ENCODE measurements at places on chromosomes 16 and 17. TPM values are rescaled to one million over a fixed set of nuclear protein-coding genes. Genes with fewer than 3 reads are reported as not detected.

The TMEM204 gene
- 7.3 TPM for total RNA-seq

The NPIPA7 gene
- total RNA-seq = 3.8 TPM

The GRIN2C gene
- not detected for total RNA-seq

The HS3ST3B1 gene
- total RNA-seq = 8.1 TPM

The COX11 gene
- 27.4 TPM for total RNA-seq

The NPTX1 gene
- total RNA-seq = 0.06 TPM

The TLCD3B gene
- total RNA-seq = not detected

DNA sequence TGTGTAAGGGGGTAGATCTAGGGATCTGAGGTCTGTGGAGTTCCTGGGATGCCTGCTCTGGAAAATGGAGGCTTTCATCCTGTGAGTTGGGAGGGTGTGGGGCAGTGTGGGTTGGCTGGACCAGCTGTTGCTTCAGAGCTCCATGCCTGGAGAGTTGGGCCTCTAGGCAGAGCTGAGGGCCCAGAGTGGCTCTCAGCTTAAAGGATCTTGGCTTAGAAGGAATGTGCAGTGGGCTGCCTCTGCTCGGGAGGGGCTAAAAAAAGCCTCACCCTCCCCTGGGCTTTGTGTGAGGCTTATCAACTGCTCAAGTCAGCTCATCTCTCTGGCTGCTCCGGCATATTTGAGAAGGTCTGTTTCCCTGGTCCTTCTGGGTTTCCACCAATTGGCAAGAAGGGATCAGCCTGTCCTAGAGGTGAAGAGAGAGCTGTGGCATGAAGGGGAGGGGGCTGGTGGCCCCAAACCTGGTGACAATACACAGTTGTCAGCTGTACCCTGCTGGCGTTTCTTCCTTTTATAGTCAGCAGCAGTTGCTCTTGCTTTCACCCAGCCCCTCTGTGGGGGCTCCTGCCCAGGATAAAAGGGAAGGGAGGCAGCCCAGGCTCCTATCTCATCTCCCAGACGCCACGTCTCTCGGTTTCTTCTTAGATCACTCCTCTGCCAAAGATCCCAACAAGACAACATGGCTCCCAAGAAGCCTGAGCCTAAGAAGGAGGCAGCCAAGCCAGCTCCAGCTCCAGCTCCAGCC is at the start of gene MYL4:
MYL4 (plus strand) TSS at position 605 of the 745 bp plus-strand sequence; CDS start at position 680, 75 bp downstream.
- DNase-seq = no peak

DNA sequence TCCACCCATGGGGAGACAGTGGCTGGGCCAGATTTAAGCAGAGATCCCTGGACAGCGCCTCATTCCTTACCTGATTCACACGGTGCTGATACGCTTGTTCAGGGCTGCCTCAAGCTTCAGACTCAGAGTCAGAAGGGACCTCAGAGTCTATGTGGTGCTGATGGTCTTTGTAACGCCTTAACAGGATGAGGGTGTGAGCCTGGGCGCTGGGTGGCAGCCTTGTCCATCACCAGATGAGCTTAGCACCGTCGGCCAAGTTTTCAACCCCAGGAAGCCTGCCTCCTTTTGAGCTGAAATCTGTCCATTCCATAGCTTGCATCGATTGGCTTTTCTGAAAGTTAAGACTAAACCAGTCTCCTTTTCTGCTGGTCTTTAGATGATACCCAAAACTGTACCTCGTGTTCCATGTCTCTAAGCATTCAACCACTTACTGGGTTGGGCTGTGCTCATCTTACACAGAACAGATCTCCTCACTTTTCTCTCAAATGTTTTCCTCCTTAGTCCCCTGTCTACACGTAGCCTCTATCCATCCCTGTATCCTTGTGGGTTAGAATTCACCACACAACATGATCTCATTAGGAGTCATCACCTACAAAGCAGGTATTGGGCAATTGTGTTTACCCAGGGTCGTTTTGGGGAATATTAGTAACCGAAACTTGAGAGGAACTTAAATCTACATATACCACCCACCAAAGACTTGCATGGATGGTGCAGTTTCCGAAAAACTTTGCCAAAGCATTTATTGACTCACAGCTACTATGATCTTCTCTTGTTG is 573.4 kb downstream of the CDH13 start:
- DNase-seq = no peak

DNA sequence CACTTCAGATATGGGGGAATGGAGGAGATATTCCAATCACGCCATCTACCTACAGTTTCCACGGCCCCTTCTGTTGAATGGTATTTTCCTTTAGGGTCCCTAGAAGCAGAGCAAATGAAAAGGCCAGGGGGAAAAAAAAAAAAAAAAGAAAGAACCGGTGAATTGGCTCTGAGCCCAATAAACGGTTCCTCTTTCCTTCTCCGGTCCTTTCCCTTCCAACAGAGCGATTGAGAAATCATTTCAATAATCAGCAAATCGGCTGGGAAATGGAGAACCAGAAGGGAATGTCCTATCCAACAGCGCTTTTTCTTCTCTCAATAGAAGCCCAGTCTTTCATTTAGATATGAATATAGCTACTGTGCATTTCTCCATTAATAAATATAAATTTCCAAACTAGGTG is 26.8 kb upstream of the HOXB13 start:
- no peak for DNase-seq

DNA sequence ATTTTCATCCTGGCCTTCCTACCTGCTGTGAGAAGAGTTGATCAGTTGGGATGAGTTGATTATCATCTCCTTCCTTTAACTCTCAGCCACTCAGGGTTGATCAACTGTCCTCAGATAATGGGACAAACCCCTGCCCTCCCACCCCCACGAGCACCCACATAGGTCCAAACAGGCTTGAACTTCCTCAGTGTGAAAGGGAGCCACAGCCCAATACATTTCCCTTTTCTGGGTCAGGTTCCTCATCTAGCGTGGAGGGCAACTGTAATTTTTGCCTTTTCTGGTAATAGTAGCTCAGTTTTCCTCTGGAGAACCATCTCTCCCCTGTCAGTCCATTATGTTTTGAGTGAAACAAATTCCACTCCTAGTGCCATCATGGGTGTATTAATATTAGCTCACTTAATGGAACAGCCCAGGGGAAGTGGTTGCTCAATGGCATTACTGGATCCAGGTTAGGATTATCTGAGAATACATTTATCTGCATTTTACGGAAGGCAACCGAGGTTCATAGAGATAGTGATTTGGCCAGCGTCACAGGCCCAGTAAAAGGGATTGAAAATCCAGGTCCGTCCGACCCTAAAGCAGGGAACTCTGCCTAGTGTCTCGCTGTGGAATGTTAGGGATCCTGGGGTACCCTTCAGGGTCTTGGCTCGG is 476 bp upstream of the LPCAT2 start:
- DNase-seq = no peak

- no peak for DNase-seq
These were observed 4.7 kb downstream of the LPCAT2 start for GRCh38 chr16:55513616-55514015.

DNA sequence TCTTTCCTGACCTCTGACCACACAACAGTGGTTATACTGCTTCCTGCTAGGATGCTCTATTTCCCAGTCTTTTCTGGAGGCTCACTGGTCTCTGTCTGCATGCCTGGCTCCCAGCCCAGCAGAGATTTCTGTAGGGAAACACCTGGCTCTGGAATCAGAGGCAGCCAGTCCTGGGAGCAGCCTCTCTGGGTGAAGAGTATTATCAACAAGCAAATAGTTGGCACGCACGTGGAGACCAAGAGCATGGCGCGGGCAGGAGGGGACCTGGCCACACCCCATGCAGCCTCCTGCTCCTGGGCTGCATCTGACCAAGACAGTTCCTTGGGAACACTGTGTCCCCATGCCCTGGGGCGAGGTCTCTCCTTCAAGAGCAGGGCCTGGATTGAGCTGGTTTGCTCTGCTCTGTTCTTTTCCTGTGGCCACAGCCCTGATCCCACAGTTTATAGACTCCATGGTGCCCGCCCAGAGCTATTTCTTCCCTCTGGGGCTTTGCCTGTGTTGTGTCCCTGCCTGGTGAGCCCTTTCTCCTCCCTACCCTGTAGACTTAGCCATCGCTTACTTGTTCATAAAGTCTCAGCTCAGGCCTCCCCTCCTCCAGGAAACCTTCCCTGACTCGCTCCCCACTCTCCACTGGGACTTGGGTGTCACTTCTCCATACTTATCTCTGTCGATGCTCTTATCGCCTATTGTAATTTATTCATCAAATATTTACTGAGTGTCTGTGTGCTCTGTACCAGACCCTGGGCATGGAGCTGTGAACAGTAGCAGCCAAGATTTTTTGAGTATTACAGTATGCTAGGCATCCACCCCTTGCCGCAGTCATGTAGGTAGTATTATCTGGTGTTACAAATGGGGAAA is 60.6 kb downstream of the SCNN1B start:
- no peak for DNase-seq

GRCh38 chr17:16243801-16244567 is 27.0 kb downstream of the PIGL start:
- DNase-seq = no peak

- no peak for DNase-seq
These were observed 13.5 kb upstream of the DYNLRB2 start for GRCh38 chr16:80527297-80527696.

- no peak for DNase-seq
These were observed 39.4 kb downstream of the TIMM22 start for GRCh38 chr17:1036171-1036844.
